ENCODE measurements at places on chromosomes 7 and 10.

DNA sequence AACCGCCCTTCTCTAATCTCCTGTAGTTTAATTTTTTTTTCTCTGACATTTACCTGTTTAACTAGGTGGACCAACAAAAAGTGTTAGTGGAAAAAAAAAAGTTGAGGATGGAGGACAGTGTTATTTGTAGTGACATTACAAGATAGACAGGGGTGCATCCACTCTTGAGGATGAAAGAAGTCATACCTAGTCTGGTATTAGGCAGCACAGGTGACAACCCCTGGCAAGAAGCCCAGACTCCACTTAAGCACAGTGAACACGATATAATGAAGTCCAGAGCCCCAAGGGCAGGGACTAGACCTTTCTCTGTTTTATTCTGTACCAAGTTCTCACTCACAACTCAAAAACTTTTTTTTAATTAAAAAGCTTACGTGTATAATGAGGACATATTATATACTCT, 268.4 kb downstream of the GPR37 start:
- DNase-seq, result no peak

GRCh38 chr7:155163696-155164095, 93.6 kb downstream of the HTR5A start:
- no peak for DNase-seq

GRCh38 chr10:103487410-103487708, 6.1 kb upstream of the NEURL1 start:
- DNase-seq, result no peak

GRCh38 chr10:110522365-110522988, 24.8 kb downstream of the DUSP5 start:
- DNase-seq, result no peak

GRCh38 chr10:543131-543530, 146.3 kb downstream of the DIP2C start:
- DNase-seq, result no peak

GRCh38 chr7:157688533-157689268, 351.9 kb downstream of the DNAJB6 start:
- no peak for DNase-seq

DNA sequence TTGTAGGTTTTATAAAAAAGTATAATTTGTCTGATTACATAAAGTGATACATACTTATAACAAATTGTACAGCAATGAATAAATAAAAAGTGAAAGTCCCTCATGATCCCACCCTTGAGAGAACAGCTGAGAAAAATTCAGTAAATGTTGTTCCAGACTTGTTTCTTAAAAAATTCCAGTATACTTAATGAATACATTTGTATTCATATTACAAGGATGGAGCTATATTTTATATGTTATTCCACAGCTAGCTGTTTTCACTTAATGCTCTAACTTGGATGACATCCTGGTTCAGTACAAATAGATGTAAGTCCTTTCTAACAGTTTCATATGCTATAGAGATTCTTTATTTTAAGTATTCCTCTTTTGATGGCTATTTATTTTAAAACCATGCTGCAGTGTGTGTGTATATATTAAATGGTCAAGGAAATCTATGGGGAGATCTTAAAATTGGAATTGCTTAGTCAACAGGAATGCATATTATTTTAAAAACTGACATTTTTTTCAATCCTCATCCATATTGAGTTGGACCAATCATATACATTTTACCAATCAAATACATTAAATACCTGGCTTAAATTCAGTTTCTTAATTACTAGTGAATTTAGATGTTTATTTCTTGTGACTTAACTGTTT, 8.9 kb downstream of the STAMBPL1 start:
- DNase-seq, result no peak

DNA sequence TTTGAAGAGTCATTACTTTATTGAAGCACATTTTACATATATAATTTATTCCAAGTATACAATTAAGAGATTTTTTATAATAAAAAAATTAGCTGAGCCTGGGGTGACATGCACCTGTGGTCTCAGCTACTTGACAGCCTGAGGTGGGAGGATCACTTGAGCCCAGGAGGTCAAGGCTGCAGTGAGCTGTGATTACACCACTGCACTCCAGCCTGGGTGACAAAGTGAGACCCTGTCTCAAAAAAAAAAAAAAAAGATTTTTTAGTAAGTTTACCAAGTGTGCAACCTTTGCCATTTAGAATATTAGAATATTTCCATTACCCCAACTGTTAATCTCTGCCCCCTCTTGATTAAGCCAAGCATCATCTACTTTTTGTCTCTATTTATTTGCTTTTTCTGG, 196.0 kb downstream of the CCSER2 start:
- no peak for DNase-seq

DNA sequence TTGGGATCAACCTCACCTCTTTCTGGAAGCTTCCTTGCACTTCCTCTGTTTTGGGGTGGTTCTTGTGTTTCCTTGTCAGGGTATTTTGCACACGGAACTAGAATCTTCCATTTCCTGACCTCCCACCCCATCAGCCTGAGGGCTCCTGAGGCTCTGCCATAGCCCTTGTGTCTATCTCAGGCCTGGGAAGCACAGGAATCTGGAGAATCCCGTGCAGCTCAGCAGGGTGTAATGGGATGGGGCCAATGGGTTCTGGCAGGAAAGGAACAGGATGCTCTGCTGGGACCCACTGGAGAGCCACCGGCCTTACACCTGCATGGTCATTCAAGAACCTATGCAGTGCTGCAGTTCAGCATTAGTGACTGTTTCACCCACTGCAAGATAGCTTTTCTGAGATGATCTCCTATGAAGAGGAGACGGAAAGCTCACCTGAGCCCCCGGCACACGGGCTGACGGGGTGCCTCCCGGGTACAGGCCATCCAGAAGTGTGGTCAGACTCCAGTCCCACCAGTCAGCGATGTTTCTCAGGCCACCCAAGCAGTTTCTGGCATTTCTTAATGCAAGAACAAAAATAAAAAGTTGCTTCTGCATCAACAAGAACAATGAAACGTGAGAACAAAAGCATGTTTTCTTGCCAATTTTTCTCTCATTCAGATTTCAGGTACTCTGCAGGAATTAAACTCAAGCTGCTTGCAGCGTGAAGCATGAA, 133.2 kb downstream of the PKD1L1 start:
- no peak for DNase-seq

- no peak for DNase-seq
Observed at GRCh38 chr7:38781991-38782390, 127.0 kb downstream of the VPS41 start.

GRCh38 chr10:80466724-80467326, 12.7 kb downstream of the TSPAN14 start:
- no peak for DNase-seq

DNA sequence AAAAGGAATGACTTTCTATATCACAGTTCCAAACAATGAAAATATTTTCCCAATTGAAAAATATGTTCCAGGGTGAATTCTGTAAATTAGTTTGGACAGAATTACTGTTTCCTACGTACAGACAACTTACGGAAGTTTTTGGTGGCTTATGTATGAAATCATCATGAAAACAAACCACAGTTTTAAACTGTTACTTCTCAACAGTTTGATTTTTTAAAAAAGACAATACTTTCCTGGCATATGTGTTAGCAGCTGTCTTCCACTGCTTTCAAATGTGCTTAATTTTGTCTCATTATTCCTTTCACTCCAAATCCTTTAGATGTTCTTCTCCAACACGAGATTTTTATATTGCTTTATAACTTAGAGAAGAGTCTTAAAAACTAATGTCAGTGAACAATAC, 56.2 kb downstream of the SEMA3A start:
- DNase-seq, result no peak

Data from NCI-H446 treated with DMSO at 0.1 percent for 48 hours (cell line).